ENCODE measurements at places on chromosomes 6 and 20. TPM values are rescaled to one million over a fixed set of nuclear protein-coding genes. Genes with fewer than 3 reads are reported as not detected.

Gene SHLD1
- 12.2 TPM for total RNA-seq

GRCh38 chr6:49633541-49633940 lies 3.1 kb downstream of the RHAG start:
- no peaks in the 10 kb centered on the region for H3K27me3 ChIP-seq
- no peaks in the 10 kb centered on the region for H3K36me3 ChIP-seq
- DNase-seq: no peak
- H3K4me3 ChIP-seq: no peak overlapping the region

- no peak overlapping the region for H3K4me3 ChIP-seq
- no peak overlapping the region for H3K27ac ChIP-seq
- H3K36me3 ChIP-seq: no peaks in the 10 kb centered on the region
- no peak for DNase-seq
- no peaks in the 10 kb centered on the region for H3K4me1 ChIP-seq
Measured at GRCh38 chr6:139062932-139063646, 34.5 kb downstream of the ABRACL start.

GRCh38 chr6:128558924-128559323 lies 38.5 kb upstream of the PTPRK start:
- no peaks in the 10 kb centered on the region for H3K4me1 ChIP-seq
- no peak overlapping the region for H3K27ac ChIP-seq
- no peaks in the 10 kb centered on the region for H3K27me3 ChIP-seq
- no peaks in the 10 kb centered on the region for H3K36me3 ChIP-seq
- H3K4me3 ChIP-seq: no peak overlapping the region

DNA sequence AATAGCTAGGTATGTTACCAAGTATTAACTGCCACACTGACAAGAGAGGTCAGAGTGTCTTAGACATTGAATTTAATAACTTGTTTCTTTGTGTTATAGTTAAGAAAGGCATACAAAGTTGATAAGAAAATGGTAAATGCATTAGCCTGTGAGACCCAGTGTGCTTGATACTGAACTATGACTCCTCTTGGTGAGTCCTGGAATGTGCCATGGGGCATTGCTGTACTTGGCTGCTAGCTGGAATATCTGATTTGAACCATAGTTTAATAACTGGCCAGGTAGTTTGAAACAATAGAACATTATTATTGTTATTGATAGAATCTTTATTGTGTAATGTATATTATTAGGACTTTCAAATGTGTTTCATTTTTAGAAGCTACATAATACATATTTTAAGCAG lies 70.0 kb downstream of the ZFAND3 start:
- no peak overlapping the region for H3K4me3 ChIP-seq
- H3K27me3 ChIP-seq: no peaks in the 10 kb centered on the region
- H3K36me3 ChIP-seq: no peaks in the 10 kb centered on the region
- no peak for DNase-seq

DNA sequence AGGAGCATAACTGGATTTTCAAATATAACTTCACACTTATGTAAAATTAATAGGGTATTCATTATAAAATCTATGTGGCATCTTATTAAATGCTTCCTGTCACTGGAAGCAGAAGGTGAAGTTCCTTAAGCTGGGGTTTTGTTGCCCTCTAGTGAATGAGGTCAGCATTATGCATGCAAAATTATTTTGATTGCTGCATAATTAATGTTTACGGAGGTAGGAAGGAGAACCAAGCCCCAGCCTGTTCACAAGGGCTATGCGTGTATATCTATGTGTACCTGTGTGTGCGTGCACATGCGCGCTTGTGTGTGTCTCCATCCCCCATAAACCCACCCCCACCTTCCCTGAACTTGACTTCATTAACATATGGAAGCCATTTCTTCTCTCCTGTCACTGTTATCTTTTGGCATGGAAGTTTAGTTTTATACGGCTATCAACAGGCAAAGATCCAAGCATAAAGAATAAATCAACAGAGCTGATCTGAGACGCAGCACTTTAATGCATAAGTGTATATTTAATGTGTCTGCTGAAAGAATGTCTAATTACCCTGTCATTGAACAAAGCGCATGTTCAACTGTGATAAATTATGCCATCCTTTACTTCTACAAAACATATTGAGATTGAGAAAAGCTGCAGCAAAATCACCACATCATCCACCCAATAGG lies 90.2 kb upstream of the CDH4 start:
- H3K27me3 ChIP-seq: no peaks in the 10 kb centered on the region
- H3K27ac ChIP-seq: no peak overlapping the region
- H3K36me3 ChIP-seq: no peaks in the 10 kb centered on the region
- no peak for DNase-seq

Gene FOXA2
- not detected for total RNA-seq

GRCh38 chr20:43765916-43766315 lies 39.1 kb upstream of the GTSF1L start:
- no peak overlapping the region for H3K27ac ChIP-seq
- H3K4me1 ChIP-seq: no peaks in the 10 kb centered on the region
- DNase-seq: no peak
- H3K36me3 ChIP-seq: no peaks in the 10 kb centered on the region
- H3K4me3 ChIP-seq: no peak overlapping the region

Gene QKI
- 166 TPM for total RNA-seq
